Keratinocyte (primary cell): ENCODE measurements at places on chromosomes 13 and 19.
A peak's percentile ranks its signal among the peaks of the same experiment; 100 is the strongest.

DNA sequence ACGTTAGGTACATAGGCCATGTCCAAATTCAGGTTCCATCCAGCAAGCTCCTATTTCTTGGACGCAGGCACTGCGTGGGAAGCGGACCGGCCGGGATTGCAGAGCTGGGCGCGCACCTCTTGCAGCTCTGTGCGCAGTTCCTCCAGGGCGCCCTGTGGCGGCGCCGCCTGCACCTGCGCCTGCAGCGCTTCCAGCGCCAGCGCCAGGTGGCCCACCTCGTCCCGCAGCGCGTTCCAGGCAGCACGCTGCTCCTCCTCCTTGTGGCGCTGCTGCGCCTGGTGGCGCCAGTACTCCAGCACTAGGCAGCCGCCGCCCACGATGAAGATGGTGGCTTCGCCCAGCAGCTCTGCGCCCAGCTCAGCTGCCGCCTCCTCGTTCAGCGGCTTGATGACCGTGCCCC lies 31.1 kb downstream of the OPA3 start:
- DNase-seq, result no peak

GRCh38 chr19:46700704-46701103 lies 16.2 kb downstream of the PRKD2 start:
- no peak for DNase-seq

DNA sequence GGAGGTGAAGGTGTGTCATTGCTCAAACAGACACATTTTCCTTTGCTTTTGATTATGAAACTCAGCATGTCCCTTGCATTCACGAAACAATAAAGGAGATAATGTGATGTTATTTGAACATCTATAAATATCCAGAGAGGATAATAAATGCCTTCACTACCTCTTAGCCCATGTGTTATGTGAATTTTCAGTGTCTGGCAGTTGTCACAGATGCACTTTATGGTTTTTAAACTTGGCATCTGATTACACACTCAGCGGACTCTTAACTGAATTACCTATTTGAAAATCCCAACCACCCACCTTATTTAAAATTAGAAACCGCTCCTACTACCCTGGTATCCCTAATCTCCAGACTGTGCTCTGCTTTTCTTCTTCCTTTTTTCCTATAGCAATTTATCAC lies 254.2 kb downstream of the COG6 start:
- no peak for DNase-seq

- no peak for DNase-seq
Measured at GRCh38 chr13:110661256-110661655, 44.7 kb downstream of the CARS2 start.

DNA sequence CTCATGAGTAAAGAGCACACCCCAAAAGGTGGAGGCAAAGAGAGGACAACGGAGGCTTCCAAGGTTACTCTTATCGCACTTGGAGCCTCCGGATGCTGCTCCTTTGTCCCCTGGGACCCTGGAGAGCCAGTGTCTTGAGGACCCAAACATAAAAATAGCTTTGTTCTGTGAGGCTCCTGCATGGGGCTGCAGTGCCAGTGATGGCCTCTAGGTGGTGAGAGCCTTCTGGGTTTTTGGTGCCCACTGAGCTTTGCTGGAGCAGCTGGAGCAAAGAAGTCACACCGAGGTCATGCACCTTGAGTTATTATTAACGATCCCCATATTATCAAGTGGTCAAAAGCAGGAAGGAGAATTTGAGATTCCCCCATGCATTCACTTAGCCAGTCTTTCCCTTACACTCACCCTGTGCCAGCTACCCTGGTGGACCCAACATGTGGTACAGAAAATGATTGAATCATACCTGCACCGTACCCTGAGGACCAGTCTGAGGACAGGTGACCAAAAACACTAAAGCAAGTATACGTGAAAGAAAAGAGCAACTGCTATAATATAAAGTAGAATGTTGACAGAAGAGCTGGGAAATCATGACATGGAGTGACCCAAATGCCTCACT lies 41.5 kb downstream of the ZNF682 start:
- no peak for DNase-seq

GRCh38 chr19:56718231-56718630 lies 46.7 kb upstream of the ZNF835 start:
- no peak for DNase-seq

- DNase-seq, result no peak
Measured at GRCh38 chr19:10911579-10912363, 16.7 kb downstream of the YIPF2 start.

DNA sequence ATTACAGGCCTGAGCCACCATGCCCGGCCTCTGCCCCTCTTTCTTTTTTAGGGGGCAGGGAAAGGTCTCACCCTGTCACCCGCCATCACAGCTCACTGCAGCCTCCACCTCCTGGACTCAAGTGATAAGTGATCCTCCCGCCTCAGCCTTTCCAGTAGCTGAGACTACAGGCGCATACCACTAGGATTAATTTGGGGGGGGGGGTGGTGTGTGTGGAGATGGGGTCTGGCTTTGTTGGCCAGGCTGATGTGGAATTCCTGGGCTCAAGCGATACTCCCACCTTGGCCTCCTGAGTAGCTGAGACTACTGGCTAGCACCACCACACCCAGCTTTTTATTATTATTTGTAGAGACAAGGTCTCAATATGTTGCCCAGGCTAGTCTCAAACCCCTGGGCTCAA lies 4.2 kb downstream of the APOE start:
- no peak for DNase-seq

DNA sequence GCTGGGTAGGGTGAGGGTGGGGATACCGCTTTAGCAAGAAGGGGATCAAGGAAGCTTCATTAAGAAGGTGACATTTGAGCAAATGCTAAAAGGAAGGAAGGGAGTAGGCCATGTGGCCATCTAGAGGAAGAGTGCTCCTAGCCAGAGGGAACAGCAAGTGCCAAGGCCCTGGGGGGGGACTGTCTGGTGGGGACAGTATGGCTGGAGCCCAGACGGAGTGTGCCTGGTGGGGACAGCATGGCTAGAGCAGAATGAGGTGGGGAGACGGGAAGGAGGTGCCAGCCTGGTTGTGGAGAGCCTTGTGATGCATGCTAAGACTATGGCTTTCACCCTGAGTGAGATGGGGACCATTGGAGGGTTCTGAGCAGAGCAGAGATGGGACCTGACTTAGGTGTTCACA lies 2.1 kb upstream of the TGFB1 start:
- DNase-seq, result no peak

- DNase-seq, result no peak
Measured at GRCh38 chr19:46958532-46958931, 61.1 kb upstream of the NPAS1 start.

DNA sequence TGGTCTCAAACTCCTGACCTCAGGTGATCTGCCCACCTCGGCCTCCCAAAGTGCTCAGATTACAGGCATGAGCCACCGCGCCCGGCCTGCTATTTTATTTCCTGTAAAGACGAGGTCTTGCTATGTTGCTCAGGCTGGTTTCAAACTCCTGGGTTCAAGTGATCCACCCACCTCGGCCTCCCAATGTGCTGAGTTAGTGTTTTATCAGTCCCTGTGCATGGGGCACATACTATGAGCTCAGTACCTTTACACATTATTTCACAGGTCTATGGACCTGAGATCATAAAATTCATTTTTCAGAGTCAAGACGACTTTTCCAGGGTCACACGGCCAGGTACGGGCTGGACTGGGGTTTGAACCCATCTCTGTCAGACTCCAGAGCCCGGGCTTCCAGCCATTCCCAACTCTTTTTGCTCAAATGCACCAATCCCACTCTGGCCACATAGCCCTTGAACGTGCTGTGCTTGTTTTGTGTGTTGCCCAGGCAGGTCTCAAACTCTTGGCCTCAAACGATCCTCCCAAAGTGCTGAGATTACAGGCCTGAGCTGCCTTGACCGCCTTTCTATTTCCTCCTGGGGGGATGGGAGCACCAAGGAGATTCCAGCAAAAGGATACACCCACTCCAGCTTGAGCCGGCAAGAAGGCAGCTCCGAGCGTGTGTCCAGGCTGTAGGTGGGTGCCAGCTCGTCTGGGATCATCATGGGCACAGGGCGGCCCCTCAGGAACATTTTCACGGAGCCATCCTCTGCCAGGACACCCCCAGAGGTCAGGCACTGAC lies 1.1 kb downstream of the EML2 start:
- DNase-seq, result no peak

- DNase-seq, result no peak
Measured at GRCh38 chr19:50152578-50152977, 10.5 kb downstream of the IZUMO2 start.

GRCh38 chr13:40974460-40975407 lies 44.4 kb downstream of the ELF1 start:
- DNase-seq, result no peak

GRCh38 chr19:54458648-54459281 lies 4.8 kb downstream of the LENG9 start:
- DNase-seq, result no peak

- peak; percentile 49 for DNase-seq
Measured at GRCh38 chr19:45469945-45470761, 2.4 kb downstream of the FOSB start.

GRCh38 chr13:50589651-50590054 lies 253.8 kb downstream of the DLEU7 start:
- DNase-seq, result peak; percentile 1

GRCh38 chr19:37537391-37537947 lies 30.7 kb downstream of the ZNF793 start:
- no peak for DNase-seq

- DNase-seq, result no peak
Measured at GRCh38 chr19:11321191-11322126, 18.0 kb downstream of the RAB3D start.

DNA sequence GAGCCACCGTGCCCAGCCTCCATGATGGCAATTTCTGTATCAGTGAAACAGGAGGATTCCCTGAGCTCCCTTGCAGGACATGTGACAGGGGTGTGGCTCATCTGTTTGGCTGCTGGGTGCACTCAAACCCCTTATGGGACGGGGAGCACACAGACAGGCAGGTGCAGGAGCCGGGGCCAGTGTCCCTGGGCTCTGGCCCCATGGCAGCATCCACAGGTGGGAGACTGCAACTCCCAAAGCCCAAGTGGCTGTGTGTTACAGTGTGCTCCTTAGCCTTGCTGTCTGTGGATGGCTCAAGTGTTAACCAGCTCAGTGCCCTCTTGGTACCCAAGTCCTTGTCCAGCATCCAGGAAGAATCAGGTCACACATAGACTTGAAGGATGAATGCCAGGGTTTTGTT lies 14.6 kb downstream of the MBD3L1 start:
- no peak for DNase-seq

- no peak for DNase-seq
Measured at GRCh38 chr13:40983725-40984667, 35.1 kb downstream of the ELF1 start.

DNA sequence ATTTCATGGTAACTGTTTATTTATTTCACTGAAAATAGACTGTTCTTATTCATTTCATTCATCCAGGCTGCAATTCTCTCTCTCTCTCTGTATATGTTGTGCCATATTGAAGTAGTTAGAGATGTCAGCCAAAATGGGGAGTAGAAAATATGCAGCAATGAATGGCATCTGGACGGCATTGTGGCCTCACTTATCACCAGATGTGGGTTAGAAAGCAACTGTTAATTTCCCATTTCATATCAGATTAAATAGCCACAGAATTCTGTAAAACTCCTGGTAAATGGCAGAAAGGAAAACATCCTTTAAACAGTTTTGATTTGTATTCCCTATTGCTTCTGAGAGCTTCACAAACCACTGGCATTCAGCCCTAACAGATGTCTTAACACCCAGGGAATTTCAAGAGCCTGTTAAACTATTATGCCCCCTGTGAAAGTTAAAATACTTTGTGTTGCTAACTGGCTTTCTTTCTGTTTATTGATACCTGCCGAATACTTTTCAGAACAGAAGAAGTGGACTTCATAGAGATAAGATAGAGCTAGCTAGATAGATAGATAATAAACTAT lies 1763.3 kb upstream of the MIR17HG start:
- no peak for DNase-seq

GRCh38 chr19:33520048-33520643 lies 1.4 kb downstream of the PEPD start:
- no peak for DNase-seq

DNA sequence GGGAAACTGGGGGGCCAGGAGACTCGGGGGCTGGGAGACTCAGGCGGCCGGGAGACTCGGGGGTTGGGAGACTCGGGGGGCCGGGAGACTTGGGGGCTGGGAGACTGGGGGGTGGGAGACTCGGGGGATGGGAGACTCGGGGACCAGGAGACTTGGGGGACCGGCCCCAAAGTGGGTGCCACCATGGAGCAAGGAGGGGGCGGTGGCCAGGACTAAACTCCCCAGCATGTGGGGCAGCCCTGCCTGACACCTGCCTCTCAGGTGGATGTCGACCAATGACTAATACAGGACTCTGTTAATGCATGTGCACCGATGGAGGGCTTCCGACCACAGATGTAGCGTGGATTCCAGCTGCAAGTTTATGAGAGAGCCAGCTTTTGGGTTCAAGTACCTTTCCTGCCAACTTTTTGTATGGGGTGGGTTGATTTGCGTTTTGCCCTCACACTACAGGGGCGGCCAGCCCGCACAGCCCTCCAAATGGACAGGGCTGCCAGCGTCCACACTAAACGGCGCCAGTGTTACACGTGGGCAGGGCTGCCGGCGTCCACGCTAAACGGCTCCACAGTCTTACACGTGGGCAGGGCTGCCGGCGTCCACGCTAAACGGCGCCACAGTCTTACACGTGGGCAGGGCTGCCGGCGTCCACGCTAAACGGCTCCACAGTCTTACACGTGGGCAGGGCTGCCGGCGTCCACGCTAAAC lies 62.2 kb downstream of the RASA3 start:
- DNase-seq, result no peak

GRCh38 chr13:109355875-109356434 lies 430.4 kb downstream of the IRS2 start:
- DNase-seq, result no peak

DNA sequence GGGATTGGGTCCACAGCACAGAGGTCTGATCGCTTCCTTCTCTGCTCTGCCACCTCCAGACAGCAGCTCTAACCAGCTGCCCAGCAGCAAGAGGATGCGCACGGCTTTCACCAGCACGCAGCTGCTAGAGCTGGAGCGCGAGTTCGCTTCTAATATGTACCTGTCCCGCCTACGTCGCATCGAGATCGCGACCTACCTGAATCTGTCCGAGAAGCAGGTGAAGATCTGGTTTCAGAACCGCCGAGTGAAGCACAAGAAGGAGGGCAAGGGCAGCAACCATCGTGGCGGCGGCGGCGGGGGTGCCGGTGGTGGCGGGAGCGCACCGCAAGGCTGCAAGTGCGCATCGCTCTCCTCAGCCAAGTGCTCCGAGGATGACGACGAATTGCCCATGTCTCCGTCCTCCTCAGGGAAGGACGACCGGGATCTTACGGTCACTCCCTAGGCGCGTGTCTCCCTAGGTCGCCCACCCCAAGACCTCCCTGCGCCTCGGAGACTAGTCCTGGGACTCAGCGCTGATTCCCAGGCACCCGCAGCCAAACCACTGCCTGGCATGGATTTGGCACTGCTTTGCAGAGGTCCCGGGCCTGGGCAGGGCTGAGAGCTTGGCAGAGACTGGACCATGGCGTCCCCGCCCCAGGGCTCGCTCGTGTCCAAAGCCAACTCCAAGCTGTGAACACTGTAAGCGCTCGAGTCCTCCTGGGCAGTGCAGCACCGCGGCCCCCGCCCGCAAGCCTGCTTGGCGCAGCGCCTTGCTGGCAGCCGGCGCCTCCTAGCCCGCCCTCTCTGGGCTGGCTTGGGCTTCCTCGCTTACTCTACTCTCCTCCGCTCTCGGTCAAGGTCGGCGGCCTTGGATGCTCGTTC lies 1.5 kb downstream of the GSX1 start:
- DNase-seq, result no peak
